AG09309 (cell line): ENCODE measurements at places on chromosomes 2 and 18.

- no peak for DNase-seq
Measured at GRCh38 chr18:2903006-2903405, 56.2 kb downstream of the EMILIN2 start.

DNA sequence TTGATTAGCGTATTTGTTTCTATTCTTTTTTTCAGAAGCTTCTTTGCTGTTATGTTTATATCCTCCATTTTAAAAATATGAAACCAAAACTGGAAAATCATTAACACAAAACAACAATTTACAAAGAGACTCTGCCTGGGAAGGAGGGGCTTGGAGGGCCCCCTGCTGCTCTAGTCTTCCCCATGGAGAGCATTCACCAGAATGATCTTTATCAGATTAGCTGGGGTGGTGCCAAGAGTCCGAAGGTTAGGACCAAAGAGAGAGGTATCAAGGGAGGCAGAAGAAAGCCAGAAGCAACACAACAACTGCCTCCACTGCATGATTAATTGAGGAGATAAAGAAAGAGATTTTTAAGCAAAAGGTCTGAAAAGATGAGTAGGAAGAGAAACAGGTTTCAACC lies 218.6 kb downstream of the IRS1 start:
- no peak for DNase-seq

- no peak for DNase-seq
Measured at GRCh38 chr18:76686737-76687231, 135.6 kb upstream of the ZNF236 start.

DNA sequence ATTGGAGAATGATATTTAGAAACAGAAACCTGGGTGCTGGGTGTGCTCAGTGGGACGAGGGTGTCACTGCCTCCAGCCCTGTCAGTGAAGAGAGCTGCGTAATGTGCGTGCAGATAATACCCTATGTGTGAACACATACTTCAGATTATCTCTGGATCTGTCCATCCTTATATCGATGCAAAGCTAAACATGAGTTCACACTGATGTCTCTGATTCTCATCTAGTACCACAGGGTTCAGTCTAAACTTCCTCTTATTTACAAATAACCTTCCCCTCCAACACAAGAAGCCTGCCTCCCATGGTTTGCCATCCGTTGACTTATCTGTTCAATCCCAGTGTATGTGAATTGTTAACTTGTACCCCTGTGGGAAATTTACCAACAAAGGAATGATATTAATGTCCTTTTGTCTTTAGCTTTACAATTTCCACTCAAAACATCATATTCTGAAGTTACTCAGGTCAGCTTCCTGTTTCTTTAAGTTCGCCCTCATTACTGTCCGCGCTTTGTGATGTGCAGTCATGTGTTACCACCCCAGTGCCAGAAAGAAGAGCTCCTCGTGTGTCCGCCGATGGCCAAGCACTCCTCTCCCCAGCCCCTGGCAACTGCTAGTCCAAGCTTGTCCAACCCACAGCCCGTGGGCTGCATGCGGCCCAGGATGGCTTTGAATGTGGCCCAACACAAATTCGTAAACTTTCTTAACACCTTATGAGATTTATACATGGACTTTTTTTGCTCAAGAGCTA lies 108.2 kb downstream of the RTP5 start:
- DNase-seq, result no peak

DNA sequence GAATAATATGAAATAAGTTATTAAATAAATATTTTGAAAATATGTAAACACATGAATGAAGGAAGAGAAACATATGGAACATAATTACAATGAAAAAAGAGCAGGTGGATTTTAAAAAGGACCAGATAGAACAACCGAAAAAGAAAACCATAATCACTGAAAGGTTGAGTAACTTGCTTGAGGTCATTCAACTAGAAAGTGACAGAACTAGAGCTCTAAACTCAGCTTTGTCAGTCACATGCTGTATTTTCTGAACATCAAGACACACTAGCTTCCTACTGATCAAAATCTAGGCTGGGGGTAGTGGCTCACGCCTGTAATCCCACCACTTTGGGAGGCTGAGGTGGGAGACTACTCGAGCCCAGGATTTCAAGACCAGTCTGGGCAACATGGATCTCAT lies 30.0 kb upstream of the ITGAV start:
- no peak for DNase-seq

DNA sequence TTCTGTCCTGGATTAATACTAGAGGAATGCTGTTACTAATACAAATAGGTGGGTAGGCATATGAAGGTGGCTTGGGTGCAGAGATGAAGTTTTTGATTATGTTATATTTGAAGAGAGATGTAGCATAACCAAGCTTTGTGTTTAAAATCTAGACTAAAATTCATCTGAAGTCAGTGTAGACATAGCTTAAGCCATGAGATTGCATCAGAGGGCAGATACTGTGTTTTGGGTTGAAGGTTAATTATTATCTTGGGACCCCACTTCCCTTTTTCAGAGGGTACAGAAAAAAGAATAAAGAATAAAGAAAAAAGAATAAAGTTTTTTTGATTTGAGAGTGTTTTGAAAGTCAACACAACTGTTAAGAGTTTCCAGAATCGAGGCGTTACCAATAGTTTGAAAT lies 13.0 kb downstream of the PPM1B start:
- DNase-seq, result no peak

DNA sequence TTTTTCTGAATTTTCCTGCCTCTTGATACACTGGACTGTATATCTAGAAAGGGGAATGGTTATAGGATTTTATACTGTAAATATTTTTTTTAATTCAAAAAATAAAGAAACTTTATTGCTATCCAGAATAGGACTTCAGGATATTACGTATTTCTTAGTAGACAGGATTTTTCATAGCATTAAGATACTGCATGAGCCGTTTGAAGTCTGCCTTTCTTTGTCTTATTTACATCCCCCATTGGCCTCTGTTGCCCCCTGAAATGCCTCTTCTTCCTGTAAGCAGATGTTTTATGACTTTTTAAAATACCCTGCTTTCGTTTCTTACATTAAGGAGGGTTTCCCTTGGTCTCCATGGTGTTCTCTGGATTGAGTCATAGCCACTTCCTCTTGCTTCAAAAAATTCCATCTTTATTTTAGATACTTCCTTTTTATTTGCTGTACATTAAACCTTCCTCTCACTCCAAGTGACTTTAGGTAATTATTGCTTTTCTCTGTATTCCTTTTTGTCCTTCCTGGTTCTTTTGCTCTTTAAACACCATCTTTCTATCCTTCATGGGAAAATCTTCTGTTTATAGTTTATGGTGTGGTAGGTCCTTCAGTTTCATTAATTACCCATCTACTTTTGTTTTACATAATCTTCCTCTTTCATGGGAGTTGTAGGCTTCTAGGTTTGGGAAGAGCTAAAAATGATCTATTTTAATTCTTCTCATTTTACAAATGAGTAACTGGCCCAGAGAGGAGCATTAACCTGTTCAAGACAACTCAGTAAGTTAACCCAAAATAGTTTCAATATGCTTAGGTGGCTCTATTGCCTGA lies 72.6 kb downstream of the ZNF532 start:
- DNase-seq, result peak; percentile 5

GRCh38 chr18:46069524-46069923 lies 2.5 kb downstream of the PSTPIP2 start:
- DNase-seq, result no peak

- no peak for DNase-seq
Measured at GRCh38 chr18:32315881-32316280, 126.0 kb downstream of the MEP1B start.

DNA sequence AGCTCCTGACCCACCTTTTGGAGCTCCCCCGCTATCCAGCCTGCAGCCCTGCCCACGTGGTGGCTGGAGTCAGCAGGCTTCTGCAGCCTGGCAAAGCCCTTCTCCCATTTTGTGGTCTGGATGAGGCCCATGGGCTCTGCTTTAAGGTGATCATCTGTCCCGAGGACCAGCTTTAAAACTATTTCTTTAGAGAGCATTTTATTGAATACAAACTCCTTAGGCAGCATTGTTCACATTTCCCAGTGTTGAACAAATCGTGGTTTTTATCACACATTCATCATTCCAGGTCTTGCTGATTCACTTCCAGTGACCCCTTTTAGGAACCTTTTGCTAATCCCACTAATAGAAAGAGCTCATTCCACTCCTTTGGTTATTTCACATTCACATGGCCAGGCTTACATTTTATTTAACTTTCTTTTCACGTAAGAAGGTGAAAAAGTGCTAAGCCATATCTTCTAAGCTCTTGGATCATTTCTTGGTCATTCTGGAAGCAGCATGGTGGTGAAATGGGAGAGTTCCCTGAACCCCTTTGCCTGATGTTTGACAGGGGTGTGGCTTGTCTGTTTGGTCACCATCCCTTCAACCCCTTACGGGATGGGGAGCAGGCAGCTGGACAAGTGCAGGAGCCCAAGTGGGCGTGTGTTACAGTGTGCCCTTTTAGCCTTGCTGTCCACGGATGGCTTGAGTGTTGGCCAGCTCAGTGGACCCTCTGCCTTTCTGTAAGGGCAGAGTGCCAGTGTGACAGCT lies 80.4 kb upstream of the RAPGEF4 start:
- DNase-seq, result peak; percentile 57

DNA sequence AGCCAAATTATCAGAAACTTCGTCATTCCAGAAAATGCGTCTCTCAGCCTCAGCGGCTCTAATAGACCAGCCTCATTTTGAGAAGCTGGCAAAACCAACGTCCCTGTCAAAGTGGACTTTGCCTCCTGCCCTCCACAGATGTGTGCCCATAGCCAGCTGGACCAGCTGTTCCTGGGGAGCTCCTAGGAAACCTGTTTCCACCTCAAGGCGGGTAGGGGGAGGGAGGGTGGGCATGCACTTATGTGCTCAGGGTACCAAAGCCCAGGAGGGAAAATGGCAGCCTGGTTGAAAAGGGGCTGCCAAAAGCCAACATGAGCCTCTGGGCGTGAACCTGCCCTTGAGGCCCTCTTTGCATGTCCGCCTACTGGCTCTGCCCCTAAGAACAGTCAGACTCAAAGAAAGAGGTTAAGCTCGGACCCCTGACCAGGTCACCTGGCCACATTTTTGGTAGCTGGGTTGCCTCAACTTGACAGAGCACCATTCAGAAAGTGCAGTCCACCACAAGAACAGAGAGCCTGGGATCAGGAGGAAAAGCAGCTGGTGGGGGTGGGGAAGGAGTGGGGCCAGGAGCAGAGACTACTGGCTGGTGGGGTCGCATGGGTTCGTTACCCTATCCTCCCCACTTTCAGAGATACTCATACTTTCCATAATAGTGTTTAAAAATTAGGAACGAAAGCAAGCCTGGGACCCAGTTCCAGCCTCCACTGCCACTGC lies 3.5 kb downstream of the PER2 start:
- no peak for DNase-seq

DNA sequence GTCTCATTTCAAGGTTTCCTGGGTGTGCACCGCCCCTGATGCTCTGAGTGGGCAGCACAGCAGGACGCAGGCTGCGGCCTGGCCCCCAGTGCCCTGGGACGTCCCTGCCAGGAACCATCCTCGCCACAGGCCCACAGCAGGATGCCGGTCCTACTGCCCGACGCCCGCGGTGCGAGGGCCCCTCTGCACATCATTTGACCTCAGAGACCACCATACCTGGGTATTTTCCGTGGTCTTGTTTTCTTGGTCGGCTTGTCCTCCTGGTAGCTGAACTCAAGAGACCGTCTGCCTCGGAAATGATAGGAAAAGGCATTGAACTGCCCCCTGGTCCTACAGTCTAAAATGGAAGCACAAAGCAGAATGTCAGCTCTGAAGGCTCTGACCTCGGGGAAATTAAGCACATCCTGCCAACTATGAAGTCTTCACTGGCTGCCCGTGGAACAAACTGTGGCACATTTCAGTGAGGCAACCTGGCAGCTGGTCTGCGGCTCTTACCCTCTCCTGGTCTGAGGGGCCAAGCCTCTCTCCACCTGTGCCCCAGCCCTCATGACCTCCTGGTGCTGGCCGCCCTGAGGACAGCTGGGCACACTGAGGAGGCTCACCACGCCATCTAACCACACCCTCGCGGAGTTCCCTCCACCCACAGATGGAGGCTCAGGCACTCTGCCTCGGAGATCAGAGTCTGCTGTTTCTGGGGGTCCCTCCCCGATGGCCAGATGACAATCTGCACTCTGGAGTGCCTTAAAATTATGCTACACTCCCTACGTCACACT lies 105.0 kb downstream of the PXDN start:
- DNase-seq, result no peak

DNA sequence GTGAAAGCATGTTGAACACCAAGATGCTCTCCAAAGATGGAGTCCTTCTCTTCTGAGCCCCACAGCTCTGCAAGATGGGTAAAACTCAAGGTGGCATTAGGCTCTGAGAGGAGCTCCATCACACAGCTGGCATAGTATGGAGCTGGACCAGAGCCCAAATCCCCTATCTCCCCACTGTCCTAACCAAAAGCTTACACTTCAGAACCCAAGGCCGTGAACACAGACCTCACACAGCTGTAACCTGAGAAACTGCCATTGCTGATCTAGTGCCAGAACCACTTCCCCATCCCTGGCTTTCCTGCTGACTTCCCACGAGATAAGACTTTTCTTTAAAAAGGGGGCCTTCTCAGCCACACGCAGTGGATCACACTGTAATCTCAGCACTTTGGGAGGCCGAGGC lies 25.0 kb downstream of the TTC32 start:
- DNase-seq, result no peak

DNA sequence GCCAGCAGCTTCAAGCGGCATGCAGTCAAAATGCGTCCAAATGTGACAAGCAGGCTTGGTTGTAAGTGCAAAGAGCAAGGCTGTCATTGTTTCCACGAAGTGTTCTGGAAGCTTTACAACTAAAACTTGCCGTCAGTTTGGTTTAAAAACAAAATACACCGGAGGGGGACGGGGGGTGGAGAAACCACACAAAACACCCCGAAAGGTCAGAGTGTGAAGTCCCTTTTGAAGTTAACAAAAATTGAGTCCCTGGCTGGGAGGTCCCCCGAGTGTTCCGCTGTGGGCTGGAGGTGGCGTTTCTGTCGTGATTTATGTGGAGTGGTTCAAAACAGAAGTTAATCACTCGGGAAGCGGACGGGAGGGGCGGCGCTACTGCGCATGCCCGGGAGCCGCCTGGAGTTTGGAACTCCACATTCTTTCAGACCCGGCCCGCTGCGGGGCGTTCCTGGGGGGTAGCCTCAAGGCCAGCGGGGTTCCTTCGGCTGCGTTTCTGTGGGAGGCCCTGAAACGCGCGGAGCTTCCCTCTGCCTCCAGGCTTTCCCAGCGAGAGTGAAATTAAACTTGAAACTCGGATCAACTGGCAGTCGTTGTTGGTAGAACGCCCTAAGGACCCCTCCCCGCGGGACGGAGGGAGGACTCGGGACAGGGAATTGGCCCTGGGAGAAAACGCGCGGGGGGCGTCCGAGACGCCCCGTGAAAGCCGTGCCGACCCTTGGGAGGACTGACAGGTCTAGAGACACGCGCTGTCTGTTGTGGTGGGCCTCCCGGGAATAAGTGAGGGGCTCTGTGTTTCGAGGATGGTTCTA lies 1.4 kb downstream of the TGIF1 start:
- DNase-seq, result no peak

- peak; percentile 56 for DNase-seq
Measured at GRCh38 chr2:159051661-159052060, 83.2 kb downstream of the TANC1 start.

DNA sequence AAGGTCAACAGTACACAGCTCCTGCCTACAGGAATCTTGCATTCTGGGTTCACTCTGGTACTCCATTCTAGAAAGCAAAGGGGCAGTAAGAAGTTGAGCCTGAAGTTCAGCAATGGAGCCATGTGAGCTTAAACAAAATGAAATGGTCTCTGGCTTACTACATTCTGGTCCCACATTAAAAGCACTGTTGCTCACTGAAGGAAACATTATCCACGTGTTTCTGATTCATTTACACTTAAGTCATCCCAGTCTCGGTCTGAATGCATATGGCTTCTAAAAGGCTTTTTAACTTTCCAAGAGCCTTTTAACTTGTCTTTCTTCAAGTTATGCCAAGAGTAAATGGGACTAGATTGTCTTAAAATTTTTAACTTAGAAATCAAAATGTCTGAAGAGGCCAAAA lies 177.8 kb downstream of the LNPK start:
- DNase-seq, result no peak

GRCh38 chr18:78875016-78875777 lies 104.4 kb upstream of the SALL3 start:
- no peak for DNase-seq
